ENCODE measurements at places on chromosomes 7 and 10.

GRCh38 chr7:101902680-101903514, 85.5 kb downstream of the CUX1 start:
- no peak for DNase-seq

DNA sequence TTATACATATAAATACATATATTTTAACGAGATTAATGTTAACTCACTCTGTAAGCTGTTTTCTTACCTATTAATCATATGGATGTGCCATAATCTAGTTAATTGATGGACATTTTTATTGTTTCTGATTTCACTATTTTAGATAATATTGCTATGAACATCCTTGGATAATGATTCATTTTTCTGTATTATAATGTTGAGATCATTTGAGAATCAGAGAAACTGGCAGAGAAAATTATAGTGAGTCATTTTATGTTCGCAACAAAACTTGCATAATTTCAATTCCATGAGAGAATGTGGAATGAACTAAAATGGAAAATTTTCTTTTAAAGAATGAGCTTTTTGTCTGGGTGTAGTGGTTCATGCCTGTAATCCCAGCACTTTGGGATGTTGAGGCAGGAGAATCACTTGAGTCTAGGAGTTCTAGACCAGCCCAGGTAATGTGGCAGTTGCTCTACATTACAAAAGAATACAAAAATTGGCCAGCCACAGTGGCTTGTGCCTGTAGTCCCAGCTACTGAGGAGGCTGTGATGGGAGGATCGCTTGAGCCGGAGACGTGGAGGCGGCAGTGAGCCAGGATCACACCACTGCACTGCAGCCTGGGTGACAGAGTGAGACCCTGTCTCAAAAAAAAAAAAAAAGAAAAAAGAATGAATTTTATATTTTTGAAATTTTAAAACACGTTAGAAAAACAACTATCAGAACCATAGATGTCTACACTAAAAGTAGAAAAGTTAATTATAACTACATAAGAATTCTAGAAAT, 40.5 kb downstream of the PAPSS2 start:
- no peak for DNase-seq

GRCh38 chr10:84755311-84755710, 426.9 kb downstream of the CCSER2 start:
- DNase-seq: no peak

DNA sequence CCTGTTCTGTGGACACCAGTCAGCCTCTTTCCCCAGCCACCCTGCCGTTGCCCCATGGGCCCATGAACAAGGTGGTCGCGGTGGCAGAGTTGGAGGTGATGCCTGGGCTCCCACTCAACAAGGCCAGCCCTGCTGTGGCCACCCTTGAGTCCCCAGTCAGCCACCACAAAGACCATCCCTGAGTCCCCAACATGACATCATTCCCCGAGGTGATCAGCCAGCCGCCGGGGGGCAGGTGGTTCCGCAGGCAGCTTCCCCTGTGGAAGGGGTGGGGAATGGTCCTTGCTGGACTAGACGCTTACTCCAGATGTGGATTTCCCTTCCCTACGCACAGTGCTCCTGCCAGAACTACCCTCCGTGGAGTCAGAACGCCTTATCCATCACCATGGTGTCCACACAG, 271.7 kb downstream of the PTPRN2 start:
- DNase-seq: no peak

- DNase-seq: peak; percentile 76
Observed at GRCh38 chr10:105797234-105797890, 1156.3 kb downstream of the SORCS3 start.

GRCh38 chr7:140726281-140726680, 29.8 kb downstream of the NDUFB2 start:
- peak; percentile 60 for DNase-seq

Data from RKO (cell line).